Activated naive CD4-positive, alpha-beta T cell treated with anti-CD3 and anti-CD28 coated beads, Interleukin-2, amount 50 U/mL, for 16 hours (primary cell): ENCODE measurements at places on chromosomes 13 and 19.

DNA sequence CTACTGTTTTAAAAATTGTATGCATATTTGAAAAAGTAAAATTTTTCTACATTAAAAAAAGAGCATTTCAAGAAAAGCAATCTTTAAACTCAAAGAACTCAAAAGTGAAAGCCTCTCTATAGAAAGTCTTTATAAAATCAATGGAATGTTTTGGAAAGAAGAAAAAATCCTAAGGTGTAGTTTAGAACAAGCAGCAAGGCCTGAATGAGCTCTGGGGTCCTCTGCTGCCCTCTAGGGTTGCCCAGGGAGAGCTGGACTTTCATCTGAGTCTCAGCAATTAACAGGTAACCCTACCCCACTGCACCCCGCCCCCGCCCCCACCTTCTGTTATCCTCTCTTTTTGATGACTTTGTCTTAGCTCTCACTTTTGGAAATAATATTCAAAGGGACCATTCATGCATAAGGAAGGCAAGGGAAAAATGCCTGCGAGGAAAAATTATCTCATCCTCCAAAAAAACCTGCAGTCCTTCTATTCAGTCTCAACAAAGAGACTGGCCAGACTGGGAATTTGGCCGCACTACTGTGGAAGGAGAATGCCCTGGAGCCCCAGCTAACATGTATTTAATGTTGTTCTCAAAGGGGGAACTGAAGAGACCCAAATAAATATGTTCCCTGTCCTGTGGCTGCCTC, 24.1 kb downstream of the SLC25A30 start:
- peak; percentile 27 for DNase-seq

GRCh38 chr13:112859817-112860190, 109.2 kb upstream of the MCF2L start:
- DNase-seq: no peak

DNA sequence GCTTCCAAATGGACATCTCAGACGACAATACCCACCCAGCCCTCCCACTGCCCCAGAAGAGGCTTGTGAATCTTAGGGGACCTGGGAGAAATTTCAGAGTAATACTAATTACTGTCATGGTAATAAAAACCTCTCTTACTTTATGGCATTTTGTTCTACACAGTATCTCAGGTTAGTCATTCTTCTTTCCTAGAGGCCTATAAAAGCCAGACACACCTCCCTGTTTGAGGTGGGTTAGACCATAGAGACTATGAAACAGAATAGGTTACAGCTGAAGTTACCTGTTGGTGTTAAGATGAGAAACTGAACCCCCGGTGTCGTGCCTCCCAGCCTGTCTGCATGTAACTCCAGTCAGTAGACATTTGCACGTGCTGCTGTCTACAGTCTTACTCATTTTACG, 113.9 kb downstream of the SLC7A1 start:
- no peak for DNase-seq

DNA sequence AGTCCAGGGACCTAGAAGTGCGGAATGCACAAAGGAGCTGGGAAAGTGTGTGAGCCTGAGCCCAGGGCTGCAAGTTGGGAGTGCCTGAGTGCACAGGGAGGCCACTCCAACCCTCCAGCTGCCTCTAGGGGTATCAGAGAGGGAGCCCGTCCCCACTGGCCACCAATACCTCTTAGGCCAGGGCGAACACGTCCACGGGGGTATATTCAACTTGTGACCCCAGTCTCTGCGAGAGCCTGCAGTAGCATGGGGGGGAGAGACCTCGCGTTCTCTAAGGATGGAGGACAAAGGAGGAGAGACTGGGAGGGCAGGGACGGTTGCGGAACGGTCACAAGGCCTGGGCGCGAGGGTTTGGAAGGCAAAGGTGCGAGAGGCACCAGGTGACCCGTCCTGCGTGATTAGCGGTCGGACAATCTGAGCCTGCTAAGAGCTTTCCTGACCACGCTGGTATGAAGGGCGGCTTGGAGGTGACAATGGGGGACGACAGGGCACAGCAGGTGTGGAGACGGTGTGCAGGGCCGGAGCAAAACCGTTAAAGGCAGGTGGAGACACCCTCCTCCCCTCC, 676 bp downstream of the CD320 start:
- DNase-seq: peak; percentile 12

GRCh38 chr13:96417939-96418685, 328.2 kb downstream of the HS6ST3 start:
- no peak for DNase-seq

GRCh38 chr13:51246418-51247277, 24.4 kb downstream of the FAM124A start:
- no peak for DNase-seq

GRCh38 chr19:47243364-47243775, 12.4 kb upstream of the BBC3 start:
- no peak for DNase-seq

GRCh38 chr13:27476943-27477703, 26.8 kb upstream of the MTIF3 start:
- DNase-seq: no peak

GRCh38 chr13:45950386-45951000, 98.9 kb upstream of the SIAH3 start:
- no peak for DNase-seq

- no peak for DNase-seq
These were observed 32.8 kb downstream of the ATP11A start for GRCh38 chr13:112722433-112723263.

- no peak for DNase-seq
These were observed 30.0 kb downstream of the TSSK6 start for GRCh38 chr19:19485161-19485997.

DNA sequence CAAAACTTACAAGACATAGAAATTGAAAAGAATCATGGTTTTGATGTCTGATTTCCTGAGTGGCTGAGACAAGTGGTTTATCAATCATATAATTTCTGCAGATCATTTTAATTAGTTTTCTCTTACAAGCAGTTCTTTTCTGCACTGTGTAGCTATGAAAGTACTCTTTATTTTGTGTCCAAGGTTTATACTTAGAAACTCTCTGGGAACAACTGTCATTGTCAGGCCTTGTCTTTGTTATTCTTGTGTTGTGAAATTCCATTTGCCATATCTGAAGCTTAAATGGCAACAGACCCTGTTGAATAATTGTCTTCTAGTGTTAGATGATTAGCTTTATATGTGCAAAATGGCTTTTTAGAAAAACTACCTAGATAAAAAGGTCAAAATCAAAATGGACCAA, 312.1 kb downstream of the FGF14 start:
- DNase-seq: no peak

- DNase-seq: no peak
These were observed 4.1 kb upstream of the CIRBP start for GRCh38 chr19:1264801-1265614.

GRCh38 chr13:44436589-44437337, 63.1 kb downstream of the SERP2 start:
- DNase-seq: peak; percentile 34

GRCh38 chr19:32537580-32537979, 43.4 kb upstream of the PDCD5 start:
- DNase-seq: no peak

GRCh38 chr13:40776232-40776631, 5.2 kb upstream of the MRPS31 start:
- no peak for DNase-seq

DNA sequence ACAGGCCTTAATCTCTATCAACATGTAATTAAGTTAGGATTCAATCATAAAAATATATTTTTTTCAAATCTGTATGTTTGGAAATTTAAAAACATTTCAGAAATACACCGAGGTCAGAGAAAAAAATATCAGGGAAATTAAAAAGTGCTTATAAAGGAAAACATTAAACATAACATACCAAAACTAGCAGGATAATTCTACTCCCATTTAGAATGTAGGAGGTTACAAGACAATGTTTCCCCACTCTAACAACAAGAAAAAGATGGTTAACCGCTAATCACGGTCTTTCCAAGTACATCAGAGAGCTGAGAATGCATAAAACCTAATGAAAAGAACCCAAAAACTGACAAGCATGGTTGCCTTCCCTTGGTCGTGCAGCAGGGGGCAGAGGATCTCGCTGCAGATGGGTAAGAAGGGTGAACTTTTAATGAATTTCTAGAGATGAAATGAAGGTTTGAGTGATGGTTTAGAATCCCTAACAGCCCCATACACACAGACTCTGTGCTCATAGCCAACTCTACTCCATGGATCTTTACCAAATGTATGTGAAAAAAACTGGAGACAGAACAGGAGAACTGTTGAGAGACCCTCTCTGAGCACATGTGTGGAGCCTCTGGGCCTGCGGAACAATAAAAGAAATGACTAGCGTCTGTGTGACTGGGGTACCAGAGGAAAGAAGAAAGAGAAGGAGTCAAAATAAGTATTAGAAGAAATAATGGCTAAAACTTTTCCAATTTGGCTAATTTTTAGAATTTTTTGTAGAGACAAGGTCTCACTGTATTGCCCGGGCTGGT, 51.3 kb upstream of the LSM14A start:
- peak; percentile 62 for DNase-seq

DNA sequence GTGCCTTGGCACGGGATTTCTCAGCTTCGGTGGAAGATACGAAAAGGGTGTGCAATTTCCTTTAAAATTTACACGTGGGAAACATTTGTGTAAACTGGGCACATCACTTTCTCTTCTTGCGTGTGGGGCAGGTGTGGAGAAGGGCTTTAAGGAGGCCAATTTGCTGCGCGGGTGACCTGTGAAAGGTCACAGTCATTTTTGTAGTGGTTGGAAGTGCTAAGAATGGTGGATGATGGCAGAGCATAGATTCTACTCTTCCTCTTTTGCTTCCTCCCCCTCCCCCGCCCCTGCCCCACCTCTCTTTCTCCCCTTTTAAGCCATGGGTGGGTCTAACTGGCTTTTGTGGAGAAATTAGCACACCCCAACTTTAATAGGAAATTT, 7.2 kb downstream of the SLITRK5 start:
- DNase-seq: no peak

- DNase-seq: no peak
These were observed 40.6 kb upstream of the GJB6 start for GRCh38 chr13:20272588-20273171.

DNA sequence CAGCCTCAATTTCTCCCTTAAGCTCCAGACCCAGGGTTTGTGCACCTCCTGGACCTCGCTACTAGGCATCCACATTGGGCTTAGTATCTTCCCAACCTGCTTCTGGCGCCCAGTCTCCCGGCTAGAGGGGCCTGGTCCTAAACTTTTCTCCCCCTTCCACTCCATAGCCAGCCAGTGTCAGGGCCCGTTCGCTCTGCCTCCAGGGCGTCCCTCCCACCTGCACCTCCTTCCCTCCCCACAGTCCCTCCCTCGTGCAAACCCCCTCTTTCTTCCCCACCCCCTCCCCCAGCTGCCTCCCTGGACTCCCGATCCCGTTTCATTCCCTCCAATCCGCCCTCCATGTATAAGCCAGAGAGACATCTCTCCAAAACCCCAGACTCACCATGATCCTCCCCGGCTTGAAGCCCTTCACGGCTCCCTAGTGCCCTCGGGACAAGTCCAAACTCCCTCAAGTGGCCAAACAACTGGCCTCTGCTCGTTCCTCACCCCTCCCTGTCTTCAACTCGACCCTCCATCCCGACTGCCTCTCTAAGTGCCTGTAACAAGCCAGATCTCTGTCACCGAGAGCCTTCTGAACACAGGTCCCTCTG, 997 bp upstream of the SAMD4B start:
- no peak for DNase-seq

DNA sequence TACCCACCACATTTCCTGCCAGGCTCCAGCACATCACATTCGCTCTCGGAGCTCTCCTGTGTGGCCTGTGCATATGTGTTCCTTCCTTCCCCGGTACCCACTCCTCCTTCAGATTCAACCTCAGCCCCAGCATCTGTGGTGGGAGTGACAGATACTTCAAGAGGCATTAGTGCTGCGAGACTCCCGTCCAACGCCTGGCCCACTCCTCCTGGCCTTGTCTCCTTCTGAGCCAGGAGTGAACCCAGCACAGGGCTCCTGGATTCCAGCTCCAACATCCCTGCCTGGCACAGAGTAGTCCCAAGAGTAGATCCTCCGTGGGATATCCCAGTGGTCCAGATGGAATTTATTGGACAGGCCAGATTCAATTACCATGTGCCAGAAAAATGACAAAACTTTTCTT, 55.9 kb downstream of the SACS start:
- no peak for DNase-seq

DNA sequence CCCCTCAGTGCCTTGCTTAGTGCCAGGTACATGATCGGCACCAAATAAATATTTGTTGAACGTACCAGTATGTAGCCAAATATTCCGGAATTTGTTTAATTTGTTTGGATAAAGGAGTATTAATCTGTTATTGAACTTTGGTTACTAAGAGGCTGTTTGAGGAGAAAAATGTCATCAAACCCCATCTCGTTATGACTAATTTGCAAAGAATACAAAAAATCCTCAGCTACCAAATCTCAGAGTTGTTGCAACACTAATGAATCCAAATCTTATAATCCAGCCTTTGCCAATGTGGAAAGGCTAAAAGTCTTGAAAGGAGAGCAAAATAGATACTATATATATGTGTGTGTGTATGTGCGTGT, 79.5 kb downstream of the KLF5 start:
- no peak for DNase-seq

- no peak for DNase-seq
These were observed 70.4 kb upstream of the GPR183 start for GRCh38 chr13:99377641-99378040.

GRCh38 chr19:46373491-46374359, 26.8 kb downstream of the PPP5C start:
- DNase-seq: no peak

- peak; percentile 77 for DNase-seq
These were observed 3.5 kb upstream of the NAPSA start for GRCh38 chr19:50368649-50369570.

DNA sequence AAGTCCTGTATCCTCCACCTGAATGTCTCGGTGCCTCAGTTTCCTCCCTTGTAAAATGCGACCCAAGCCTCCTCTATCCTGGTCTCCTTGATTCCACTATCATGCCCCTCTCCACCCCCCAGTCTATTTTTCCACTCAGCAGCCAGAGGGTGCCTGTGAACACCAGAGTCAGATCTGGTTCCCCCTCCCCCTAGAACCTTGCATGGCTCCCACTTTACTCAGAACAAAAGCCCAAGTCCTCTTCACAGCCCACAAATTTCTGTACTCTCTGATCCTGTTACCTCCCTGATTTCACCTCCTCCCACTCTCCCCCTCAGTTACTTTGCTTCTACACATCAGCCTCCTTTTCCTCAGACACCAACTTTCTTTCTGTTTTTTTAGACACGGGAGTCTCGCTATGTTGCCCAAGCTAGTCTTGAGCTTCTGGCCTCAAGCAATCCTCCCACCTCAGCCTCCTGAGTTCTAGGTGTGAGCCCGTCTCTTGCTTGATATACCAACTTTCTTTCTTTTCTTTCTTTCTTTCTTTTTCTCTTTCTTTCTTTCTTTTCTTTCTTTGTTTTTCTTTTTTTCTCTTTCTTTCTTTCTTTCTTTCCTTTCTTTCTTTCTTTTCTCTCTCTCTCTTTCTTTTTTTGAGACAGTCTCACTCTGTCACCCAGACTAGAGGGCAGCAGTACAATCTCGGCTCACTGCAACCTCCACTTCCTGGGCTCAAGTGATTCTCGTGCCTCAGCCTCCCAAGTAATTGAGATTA, 869 bp downstream of the DAND5 start:
- no peak for DNase-seq

DNA sequence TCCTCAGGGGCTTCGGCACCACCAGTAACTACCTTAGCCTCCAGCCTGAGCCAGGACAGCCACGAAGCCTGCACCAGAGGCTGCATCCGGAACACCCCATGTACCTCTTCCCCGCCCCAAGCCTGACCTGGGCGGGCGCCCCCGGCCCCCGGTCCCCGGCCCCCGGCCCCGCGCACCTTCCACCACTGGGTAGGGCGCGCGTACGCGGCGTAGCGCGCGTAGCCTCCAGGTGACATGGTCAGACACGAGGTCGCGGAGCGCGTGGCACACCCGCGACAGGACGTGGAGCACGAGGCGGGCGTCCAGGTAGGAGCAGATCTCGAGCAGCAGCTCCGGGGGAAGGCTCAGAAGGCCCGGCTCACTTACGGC, 450 bp downstream of the FBXW9 start:
- no peak for DNase-seq

- DNase-seq: no peak
These were observed 86.1 kb downstream of the TEX26 start for GRCh38 chr13:31018511-31018910.
